ENCODE measurements at places on chromosomes 3 and 15.
A peak's percentile ranks its signal among the peaks of the same experiment; 100 is the strongest.

GRCh38 chr15:28881170-28881569 lies 4.6 kb upstream of the APBA2 start:
- DNase-seq, result no peak

- peak; percentile 60 for DNase-seq
Observed at GRCh38 chr15:22952796-22953579, 27.2 kb downstream of the CYFIP1 start.

DNA sequence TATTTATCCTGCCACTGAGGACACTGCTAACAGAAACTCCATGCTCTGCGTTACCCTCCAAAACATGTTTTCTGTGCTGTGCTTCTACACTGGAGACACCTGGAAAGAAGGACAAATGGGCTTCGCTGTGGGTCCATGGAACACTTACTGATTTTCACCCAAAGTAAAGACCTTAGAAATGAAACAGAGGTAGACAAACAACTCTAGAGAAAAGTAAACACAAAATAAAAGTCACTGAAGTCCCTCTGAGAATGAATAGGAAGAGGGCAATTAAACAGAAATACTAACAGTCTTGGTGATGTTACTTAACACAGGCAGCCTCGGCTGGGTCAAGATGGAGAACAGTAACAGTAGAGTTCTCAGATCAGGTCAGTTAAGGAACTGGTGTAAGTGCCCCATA lies 6.7 kb upstream of the STIMATE start:
- no peak for DNase-seq

- no peak for DNase-seq
Observed at GRCh38 chr3:28989646-28990089, 291.2 kb upstream of the RBMS3 start.

- peak; percentile 51 for DNase-seq
Observed at GRCh38 chr3:194205675-194206133, 69.8 kb downstream of the HES1 start.

GRCh38 chr3:14525685-14526631 lies 14.2 kb downstream of the GRIP2 start:
- DNase-seq, result no peak

DNA sequence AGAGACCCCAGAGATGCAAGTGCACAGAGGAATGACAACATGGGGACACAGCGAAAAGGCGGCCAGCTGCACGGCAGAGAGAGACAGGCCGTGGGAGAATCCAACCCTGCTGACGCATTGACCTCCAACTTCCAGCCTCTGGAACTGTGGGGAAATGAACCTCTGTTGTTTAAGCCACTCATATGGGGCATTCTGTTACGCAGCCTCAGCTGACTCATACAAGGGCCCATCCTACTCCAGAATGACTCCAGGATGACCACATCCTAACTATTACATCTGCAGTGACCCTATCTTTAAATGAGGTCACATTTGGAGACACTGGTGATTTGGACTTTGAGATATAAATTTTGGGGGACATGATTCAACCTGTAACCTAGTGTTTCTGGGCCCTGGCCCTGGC lies 44.0 kb downstream of the KLF15 start:
- DNase-seq, result no peak

- DNase-seq, result peak; percentile 90
Observed at GRCh38 chr15:68559345-68560310, 19.2 kb upstream of the CORO2B start.

- no peak for DNase-seq
Observed at GRCh38 chr15:90863987-90864386, 4.4 kb upstream of the FURIN start.

DNA sequence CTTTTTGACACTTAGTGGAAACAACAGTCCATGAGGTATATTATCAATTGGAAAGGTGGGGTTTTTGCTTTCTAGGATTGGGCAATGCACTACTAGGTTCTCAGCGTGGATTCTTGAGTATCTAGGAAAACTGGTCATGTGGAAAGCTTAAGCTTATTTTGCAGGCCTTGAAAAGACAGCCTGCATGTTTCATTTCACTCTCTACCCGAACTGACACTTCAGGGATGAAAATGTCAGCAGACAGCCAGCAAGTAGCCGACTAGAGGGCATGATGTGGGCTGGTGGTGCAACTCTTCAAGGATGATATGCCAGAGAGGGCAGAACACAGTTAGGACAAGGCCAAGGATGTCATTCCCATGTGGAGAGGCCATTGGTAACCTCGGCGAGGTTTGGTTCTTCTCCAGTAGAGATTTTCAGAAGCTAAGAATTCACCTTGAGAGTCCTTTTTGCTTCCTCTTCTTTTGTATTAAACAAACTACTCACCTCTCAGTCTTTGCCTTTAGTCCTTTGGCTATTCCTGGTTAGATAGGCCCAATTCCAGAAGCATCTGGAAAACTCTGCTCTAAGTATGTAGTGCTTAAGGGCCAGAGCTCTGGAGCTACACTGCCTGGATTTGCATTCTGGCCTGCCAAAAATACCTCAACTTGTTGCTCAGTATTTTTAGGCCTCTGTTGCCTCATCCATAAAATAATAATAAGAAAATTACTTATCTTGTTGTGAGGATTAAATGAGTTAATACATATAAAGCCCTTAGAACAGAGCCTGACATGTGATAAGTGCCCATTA lies 17.9 kb downstream of the LPP start:
- DNase-seq, result no peak

DNA sequence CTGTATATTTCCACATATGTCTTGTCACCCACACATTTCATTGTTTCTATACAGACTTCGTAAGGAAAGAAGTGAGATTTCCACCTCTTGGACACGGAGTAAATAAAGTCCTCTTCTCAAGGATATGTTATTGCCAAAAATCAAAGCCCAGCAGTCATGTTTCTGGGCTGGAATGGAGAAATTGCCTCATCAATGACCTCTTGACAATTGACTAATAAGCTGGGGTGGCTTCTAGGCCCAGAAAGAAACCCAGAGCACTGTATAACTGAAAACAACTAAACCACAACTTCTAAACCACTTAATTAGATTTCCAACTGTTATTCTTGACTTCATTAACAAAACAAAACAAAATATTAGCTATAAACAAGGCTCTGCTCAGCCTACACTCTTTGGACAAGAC lies 56.4 kb upstream of the SLC24A5 start:
- DNase-seq, result no peak

DNA sequence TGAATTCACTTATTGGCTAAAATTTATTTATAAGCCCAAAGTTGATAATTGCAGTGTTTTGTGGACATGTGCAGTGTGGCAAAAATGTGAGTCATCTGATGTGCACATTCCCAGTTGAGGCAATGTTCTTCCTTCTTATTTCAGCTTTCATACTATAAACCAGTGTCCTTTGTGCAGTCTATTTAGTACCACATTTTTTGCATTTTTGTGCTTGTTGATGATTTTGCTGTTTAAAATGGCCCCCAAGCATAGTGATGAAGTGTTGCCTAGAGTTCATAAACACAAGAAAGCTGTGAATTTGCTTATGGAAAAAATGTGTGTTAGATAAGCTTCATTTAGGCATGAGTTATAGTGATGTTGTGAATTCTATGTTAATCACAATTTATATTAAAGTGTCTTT lies 19.4 kb upstream of the IL20RB start:
- no peak for DNase-seq

DNA sequence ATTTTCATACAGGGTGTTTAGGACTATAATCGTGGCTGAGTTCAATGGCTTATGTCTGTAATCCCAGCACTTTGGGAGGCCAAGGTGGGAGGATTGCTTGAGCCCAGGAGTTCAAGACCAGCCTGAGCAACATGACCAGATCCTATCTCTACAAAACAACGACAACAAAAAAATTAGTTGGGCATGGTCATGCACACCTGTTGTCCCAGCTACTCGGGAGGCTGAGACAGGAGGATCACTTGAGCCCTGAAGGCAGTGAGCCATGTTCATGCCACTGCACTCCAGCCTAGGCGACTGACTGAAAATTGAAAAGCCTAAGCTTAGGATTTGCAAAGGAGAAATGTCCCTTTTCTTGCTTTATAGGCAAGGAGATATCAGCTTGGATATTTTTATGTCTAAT lies 1.5 kb downstream of the BRK1 start:
- no peak for DNase-seq

- no peak for DNase-seq
Observed at GRCh38 chr3:55556619-55557537, 69.8 kb upstream of the WNT5A start.

DNA sequence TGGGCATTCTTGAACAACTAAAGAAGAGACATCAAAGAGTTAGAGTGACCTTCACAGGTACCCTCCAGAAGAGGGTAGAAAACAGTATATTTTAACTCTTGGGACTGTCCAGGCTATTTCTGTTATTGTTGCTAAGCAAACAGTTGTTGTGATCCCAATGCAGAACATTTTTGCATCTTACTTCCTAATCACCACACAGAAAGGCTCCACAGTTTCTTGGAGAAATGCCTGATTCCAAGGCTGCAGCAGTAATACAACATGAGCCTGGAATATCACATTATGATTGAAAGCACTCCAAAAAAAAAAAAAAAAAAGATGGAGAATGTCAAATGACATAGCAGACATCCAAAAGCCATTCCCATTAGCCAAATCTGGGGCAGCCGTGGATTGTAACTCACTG lies 195.6 kb downstream of the CTNNB1 start:
- no peak for DNase-seq

GRCh38 chr3:17175187-17175807 lies 290.5 kb downstream of the PLCL2 start:
- DNase-seq, result no peak

DNA sequence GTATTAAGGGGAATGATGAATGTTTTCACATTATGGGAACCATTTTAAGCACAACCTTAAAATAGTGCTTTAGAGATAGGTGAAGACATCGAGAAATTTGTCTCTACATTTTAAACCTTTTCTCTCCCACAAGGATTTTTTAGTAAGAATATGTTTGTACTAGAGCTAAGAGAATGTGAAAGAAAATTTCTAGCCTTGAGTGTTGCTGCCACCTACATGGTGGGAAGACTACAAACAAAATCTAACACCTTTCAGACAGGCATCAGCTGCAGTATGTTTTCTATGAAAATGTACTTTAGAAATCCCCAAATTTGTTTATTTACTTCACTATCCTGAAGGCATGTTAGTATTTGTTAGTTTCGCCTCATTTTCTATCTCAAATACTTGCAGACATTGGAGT lies 247.4 kb downstream of the WDR72 start:
- no peak for DNase-seq

- DNase-seq, result no peak
Observed at GRCh38 chr3:12751571-12751970, 7.5 kb downstream of the TMEM40 start.

GRCh38 chr3:46593274-46593862 lies 19.0 kb upstream of the FAM240A start:
- no peak for DNase-seq

DNA sequence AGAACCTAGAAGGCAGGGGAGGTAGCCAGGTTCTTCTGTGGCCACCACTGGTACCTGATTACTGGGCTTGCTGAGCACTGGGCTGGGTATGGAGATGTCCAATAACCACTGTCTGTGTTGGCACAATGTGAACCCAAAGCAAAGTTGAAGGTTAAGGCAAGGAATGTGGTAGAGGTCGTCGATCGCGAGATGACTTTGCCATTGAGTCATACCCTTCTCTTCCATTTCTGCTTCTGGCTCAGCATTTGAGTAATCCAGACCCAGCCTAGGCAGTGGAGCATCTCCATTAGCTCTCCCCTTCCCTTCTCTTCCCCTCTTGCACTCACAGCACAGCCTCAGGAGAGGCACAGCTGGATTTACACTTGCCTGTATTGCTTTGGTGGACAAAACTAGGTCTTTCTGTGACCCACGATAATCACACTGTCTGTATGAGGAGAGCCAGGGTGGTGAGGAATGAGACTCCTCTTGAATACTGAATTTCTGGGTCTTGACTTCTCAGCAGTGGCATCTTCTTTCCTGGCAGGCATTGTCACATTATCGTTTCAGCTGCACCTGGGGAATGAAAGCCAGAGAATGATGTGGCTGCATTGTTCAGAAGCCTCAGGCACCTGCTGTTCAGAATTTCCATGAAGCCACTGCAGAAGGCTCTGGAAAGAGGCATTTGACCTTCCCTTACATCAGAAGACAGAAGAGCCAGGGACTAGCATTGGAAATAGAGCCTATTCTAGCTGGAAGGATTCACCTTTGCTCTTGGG lies 272.6 kb downstream of the PDCD6IP start:
- DNase-seq, result no peak

GRCh38 chr15:28989239-28989830 lies 103.6 kb downstream of the APBA2 start:
- DNase-seq, result no peak

DNA sequence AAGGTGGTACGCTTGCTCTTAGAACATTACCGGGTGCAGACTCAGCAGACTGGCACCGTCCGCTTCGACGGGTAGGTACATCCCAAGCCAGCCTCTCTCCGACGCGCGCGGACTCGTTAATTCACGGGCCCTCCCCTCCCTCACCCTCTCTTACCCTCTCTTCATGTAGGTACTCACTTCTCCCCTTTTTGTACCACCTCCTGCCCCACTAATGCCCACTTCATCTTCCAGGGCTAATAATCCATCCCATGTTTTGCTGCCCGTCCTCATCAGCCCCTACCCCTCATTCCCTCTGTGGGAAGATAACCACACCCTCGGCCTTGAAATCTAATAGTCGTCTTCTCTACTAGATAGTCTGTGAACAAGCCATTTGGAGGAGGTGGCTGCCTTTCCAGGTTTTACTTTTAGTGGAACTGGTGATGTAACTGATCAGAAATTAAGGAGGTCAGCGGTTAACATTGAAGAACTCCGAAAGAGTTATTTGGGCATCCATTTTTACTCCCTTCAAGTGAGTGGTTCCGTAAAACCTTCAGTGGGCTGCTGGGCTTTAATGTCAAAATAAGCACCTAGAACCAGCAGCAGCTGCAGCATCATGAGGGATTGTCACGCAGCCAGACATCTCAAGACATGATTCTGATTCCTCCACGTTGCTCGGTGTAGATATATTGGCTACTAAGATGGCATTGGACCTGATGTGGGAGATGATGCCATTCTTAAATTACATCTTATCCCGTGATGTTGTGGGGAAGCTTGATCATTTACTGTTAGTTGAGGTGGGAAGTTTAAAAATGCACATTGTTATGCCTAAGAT lies 1.3 kb downstream of the FEM1B start:
- DNase-seq, result no peak

- DNase-seq, result no peak
Observed at GRCh38 chr3:126816986-126817777, 113.1 kb downstream of the CHCHD6 start.

DNA sequence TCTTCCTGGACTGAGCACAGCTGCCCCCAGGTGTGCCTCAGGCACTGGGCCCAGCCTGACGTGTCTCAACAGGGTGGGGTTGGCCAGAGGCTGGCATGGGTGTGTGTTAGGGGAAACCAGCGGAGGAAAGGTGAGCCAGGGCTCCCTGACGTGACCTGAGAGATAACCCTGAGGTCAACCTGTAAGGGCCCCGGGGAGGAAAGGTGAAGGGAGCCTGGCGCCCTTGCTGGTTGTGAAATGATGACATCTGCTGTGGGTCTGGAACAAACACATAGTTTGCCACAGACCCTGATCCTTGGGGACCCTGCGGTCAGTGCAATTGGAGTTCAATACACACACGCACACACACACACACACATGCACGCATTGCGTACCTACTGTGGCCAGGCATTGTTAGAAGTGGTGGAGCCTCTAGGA lies 100.2 kb upstream of the TLE3 start:
- DNase-seq, result no peak

- DNase-seq, result no peak
Observed at GRCh38 chr3:101677436-101678286, 729 bp upstream of the ZBTB11 start.

- DNase-seq, result peak; percentile 34
Observed at GRCh38 chr15:38076786-38077185, 142.3 kb downstream of the TMCO5A start.

GRCh38 chr15:95459273-95459672 lies 871.2 kb upstream of the NR2F2 start:
- no peak for DNase-seq

- DNase-seq, result no peak
Observed at GRCh38 chr3:131957511-131957910, 77.3 kb downstream of the CPNE4 start.
